ENCODE measurements at places on chromosomes 16 and 17.

- no peak for DNase-seq
Observed at GRCh38 chr16:79297805-79298204, 302.7 kb downstream of the MAF start.

DNA sequence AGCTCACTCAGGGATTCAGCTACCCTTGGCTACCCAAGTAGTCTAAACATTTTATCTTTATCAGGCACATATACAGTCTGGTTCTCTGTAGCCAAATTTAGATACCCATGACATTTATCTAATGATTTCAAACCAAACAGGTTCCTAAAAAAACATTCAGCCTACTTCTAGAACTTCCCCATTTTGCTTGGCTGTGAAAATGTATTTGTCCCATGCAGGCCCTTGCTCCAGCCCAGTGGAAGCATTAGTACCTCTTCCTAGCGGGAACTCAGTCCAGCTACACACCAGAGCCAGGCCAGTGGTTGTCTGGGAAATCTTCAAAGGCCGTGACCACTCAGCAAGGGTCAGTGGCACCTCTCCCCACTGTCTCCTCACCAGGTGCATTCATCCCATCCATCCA is 26.2 kb upstream of the NAGLU start:
- no peak for DNase-seq

GRCh38 chr17:65553646-65554552 is 7.5 kb downstream of the AXIN2 start:
- peak; percentile 74 for DNase-seq

GRCh38 chr16:28491970-28492474 is at the start of gene CLN3:
Gene CLN3, minus strand, starts transcription at chr16:28492074. Its CDS starts 315 bp downstream, at chr16:28491759.
- peak; percentile 96 for DNase-seq

- DNase-seq, result no peak
Observed at GRCh38 chr16:81435567-81435966, 9.0 kb upstream of the CMIP start.

- DNase-seq, result no peak
Observed at GRCh38 chr17:16881239-16881924, 90.5 kb downstream of the TNFRSF13B start.

GRCh38 chr17:73707358-73707757 is 63.1 kb upstream of the SDK2 start:
- no peak for DNase-seq

- no peak for DNase-seq
Observed at GRCh38 chr16:78903237-78903636, 697.3 kb downstream of the MAF start.

DNA sequence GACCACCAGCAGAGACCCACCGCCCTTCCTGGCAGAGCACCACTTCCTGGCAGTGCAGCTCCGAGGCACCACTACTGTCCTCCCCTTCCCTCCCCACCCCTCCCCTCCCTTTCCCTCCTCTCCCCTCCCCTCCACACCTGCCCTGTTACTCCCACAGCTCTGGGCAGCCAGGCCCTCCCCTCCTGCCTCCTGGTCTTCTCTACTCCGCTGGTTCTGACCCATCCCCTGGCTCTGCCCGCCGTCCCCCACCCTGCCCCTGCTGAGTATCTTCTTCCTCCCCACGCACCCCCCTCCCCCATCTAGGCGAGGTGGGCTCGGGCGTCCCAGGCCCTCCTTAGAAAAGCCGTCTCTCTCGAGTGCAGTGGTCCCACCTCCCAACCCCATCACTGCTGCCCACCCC is 77.7 kb downstream of the AMFR start:
- DNase-seq, result no peak

DNA sequence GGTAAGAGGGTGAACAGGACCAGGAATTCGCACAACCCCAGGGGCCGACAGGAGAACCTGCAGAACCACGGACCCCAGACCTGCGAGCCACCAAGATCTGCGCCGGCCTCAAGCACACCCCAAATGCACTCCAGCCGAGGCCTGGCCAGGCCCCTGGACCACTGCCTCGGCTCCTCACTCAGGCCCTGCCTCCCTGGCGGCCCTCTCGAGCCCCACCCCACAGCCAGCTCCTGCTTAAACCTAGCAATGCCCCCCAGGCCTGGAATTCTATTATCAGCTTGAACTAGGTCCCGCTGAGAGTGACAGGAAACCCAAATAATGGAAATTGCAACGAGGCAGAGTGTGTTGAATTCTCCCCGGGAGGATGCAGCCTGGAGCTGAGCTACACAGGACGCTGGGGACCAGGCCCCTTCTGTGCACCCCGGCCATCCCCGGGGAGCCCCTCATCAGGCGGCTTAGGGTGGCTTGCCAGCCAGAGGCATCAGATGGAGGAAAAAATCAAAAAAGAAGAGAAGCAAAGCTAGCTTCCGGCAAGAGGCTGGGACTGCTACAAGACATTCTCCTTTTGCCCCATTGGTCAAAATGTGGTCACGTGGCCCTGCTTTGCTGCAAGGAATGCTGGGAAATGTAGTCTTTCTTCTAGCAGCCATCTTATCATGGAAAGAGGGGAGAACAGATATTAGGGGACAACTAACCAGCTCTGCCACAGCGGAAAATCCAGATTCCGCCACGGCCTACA is 2.4 kb upstream of the ENPP7 start:
- peak; percentile 93 for DNase-seq

DNA sequence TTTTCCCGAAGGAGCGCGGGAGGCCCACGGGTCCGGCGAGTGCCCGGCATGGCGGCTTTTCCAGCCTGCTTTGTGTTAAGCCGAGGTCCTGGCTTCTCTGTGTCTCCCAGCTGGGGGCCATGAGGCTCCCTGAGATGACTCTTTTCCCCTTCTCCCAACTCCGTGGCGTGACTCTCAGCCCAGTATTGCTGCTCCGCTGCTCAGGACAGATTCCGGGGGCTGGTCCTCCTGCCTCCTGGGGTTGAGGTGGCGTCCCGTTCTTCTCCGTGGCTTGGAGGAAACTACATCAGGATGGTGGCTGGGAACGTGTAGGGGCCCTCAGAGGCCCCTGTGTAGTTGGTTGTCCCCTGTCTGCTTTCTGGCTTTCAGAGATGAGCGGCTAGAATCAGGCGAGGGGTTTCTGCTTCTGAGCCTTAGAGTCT is 951 bp downstream of the GPS1 start:
- no peak for DNase-seq

DNA sequence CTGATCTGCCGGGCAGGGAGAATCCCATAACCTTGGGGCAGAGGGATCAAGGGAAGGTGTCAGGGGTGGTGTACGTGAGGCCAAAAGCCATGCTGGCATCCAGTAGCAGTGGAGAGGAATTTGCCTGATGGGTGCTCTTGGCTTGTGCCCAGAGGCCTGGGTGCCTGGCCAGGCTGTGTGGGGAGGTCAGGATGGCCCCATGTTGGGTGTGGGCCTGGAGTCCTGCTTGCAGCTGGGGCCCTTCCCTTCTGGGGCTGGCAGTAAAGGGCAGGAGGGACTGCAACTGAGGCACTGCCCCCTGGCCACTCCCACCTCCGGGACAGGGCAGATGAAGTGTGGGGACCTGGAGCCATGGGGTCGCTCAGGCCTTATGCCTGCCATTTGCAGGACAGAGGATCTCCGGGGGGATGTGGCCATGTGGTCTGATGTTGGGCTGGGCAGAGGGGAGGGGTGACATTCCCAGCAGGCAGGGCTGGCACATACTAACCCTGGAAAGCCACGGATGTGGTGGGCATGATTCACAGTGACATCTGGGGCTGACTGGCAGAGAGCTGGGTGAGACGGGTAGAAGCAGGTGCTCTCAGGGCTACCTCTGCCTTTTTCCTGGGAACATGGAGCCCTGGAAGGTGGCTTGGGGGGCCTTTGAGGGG is 3.5 kb downstream of the FMNL1 start:
- no peak for DNase-seq

- no peak for DNase-seq
Observed at GRCh38 chr16:27229891-27230470, 26.7 kb downstream of the KDM8 start.

GRCh38 chr16:73956587-73957494 is 339.8 kb upstream of the PSMD7 start:
- peak; percentile 79 for DNase-seq

DNA sequence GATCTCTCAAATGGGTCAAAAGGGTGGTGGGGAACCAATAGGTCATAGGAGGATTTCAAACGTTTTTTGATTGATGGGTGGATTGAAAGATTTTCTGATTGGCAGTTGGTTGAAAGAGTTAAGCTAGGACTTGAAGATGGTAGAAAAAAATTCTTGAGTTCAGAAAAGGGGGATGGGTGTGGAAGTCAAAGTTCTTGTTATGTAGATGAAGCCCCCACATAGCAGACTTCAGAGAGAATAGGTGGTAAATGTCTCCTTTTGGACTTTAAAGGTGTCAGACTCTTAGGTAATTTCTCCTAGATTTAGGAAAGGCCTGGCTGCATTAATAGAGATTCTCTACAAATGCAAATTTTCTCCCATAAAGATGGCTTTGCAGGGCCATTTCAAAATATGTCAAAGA is 163.3 kb downstream of the HS3ST4 start:
- no peak for DNase-seq

DNA sequence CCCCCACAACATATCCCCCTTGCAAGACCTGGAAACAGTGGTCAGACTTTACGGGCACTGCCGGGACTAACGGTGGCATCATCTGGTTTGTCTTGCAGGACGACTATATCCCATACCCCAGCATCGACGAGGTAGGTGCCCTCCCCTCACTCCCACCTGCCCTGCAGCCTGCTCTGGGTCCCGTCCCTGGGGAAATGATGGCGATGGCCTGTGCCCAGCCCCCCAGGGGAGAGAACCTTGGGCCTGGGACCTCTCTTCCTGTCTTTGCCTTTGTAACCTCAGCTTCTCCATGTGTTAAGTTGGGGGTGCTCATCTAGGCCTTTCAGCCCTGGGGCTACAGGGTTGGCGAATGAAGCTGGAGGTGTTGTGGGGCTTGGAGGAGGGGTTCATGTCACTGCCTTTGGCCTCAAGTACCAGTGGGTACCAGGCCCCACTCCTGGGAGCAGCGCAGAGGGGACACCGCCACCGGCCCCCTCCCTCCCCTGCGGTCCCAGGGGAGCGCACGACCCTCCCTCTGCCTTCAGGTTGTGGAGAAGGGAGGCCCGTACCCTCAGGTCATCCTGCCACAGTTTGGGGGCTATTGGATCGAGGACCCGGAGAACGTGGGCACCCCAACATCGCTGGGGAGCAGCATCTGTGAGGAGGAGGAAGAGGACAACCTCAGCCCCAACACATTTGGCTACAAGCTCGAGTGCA is 99.9 kb downstream of the OR1D5 start:
- no peak for DNase-seq

DNA sequence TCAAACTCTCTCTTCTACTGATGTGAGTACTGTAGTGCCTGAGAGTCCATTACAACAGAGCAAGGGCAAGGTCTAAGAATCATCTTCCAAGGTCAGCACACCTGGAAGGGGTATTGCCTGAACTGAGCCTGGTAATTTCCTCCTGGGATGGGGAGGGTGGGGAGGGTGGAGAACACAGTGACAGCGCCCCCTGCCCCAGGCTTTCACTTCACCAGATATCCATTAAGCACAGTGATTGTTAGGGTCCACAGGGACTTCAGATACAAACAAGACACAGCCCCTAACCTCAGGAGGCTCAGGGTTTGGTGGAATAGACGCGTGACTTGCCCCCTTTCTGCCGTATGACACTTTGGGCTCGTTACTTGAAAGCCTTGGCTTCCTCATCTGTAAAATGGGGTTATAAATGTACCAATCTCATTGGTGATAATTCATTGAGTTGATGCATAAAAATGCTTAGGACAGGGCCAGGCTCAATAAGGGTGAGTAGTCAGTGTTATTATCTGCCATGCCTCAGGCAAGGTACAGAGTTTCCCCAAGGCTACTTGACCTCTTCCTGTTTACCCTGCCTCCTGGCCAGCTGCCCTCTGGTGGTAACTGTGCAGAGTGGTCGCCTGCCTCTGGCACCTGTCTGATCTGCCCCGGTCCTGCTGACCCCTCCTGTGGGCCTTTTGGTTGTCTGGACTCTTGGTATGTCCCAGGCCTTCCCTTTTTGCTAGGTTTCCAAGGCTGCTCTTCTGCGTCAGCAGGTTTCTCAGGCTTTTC is 13.1 kb upstream of the BRD7 start:
- no peak for DNase-seq

DNA sequence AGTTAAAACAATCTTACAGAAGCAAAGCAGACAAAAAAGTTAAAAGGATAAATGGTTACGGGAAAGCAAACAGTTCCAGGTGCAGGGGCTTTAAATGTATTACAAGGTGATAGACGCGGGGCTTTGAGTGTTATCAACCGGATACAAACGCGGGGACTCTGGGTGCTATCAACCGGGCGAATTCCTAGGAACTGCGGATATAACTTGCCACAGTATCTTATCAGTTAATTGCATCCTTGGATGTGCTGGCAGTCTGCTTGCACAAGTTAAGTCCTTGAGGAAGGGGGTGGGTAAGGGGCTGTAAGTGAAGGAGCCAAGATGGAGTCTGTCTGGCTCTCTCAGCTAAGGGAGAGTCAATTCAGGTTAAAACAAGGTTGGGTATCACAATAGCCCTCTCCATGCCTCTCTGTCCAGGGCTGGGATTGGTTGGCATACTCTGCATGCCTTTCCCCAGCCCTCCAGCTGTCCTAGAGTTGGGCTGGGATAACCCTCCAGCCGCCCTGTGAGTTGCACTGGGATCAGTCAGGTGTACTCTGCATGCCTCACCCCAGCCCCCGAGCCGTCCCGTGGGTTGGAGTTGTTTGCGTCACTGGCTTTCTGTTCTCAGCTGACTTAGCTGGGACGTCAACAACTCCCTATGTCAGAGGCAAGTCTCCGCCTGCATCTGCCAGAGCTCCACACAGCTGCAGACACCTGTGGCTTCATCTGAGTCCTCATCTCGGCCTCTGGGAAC is 40.9 kb downstream of the TMEM235 start:
- peak; percentile 23 for DNase-seq

GRCh38 chr17:16940116-16940881 is 31.6 kb downstream of the TNFRSF13B start:
- DNase-seq, result no peak

DNA sequence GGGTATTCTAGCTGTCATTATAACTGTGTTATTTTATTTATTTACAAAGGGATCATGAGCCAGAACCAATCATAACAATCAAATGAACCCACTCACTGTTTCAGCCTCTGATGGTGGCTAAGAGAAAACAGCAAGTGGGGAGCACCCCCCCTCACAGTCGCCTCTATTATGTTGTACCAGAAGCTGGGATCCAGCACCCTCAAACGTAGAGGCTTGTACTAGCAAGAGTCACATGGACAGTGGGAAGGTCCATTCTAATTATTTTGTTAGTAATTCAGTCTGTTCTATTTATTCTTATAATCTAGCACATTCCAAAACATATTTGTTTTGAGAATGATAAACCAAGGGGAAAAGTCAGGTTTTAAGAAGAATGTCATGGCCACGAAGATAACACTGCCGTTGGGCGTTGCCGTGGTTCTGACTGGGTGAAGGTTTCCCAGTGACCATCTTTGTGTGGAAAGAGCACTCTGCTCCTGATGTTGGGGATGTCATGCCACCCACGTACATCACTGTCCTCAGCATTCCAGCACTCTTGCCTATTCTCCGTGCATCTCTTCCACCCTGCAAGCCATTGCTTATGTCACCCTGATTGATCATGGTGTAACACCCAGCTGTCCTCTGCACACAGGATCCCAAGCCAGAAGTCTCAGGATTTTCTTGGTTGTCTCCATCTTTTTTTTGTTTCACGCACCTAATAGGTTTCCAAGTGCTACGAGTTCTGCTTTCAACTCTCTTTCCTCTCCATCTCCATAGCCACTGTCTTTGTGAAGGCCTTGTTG is 205.8 kb downstream of the PRKCA start:
- no peak for DNase-seq

GRCh38 chr17:45368651-45369050 is 51.8 kb upstream of the MAP3K14 start:
- DNase-seq, result peak; percentile 86

- no peak for DNase-seq
Observed at GRCh38 chr16:83728492-83728891, 79.3 kb upstream of the HSBP1 start.

GRCh38 chr16:72501739-72502593 is 330.0 kb upstream of the PMFBP1 start:
- DNase-seq, result peak; percentile 86

- no peak for DNase-seq
Observed at GRCh38 chr17:31544186-31544585, 152.7 kb downstream of the RAB11FIP4 start.

Data from fibroblast of upper back skin (primary cell).